ENCODE measurements at places on chromosomes 2 and 18. TPM values are rescaled to one million over a fixed set of nuclear protein-coding genes. Genes with fewer than 3 reads are reported as not detected.

DNA sequence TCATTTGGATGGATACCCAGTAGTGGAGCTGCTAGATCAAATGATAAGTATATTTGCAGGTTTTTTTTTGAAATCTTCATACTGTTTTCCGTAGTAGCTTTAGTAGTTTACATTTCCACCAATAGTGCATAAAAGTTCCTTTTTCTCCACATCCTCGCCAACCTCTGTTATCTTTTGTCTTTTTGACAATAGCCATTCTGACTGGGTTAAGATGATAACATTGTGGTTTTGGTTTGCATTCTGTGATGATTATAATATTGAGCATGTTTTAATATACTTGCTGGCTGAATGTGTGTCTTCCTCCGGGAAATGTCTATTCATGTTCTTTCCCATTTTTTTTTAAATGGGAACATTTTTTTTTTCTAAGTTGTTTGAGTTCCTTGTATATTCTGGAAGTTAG, 260.0 kb downstream of the GULP1 start:
- H3K27ac ChIP-seq: no peak overlapping the region
- H3K4me3 ChIP-seq: no peak overlapping the region
- H3K4me1 ChIP-seq: no peaks in the 10 kb centered on the region
- H3K36me3 ChIP-seq: no peaks in the 10 kb centered on the region
- no peaks in the 10 kb centered on the region for H3K27me3 ChIP-seq

- H3K36me3 ChIP-seq: no peaks in the 10 kb centered on the region
- H3K27me3 ChIP-seq: no peaks in the 10 kb centered on the region
- no peak for DNase-seq
- H3K27ac ChIP-seq: no peak overlapping the region
These were observed 488.9 kb upstream of the SOX11 start for GRCh38 chr2:5203134-5203755.

- H3K36me3 ChIP-seq: no peaks in the 10 kb centered on the region
- peaks cover 14% of the 10 kb centered on the region for H3K4me1 ChIP-seq
- no peak overlapping the region for H3K27ac ChIP-seq
- no peak for DNase-seq
- no peaks in the 10 kb centered on the region for H3K27me3 ChIP-seq
These were observed 90.1 kb downstream of the NFATC1 start for GRCh38 chr18:79485788-79486355.

- peaks cover 47% of the 10 kb centered on the region for H3K4me1 ChIP-seq
- H3K36me3 ChIP-seq: no peaks in the 10 kb centered on the region
- H3K27ac ChIP-seq: peak overlapping the region; percentile 92
- H3K27me3 ChIP-seq: no peaks in the 10 kb centered on the region
- peak overlapping the region; percentile 29 for H3K4me3 ChIP-seq
These were observed 15.6 kb upstream of the KLF11 start for GRCh38 chr2:10027660-10028330.

DNA sequence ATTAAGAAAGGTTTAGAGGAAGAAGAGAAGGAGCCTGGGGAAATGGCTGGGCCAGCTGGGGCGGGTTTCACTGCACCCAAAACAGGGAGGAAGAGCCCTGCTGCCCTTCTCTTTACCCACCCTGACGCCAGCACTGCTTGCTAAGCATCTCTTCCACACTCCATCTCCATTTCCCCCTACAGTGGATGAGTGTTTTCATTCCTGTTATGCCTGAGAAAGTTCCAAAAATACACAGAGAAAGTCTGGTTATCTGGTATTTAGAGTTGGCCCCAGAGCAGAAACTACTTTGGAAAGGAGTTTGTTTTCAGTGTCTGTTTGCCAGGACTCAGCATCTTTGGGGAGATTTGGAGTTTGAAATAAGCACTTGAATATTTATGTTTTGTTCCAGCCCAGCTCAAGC, 451.0 kb downstream of the SLC4A3 start:
- H3K4me1 ChIP-seq: no peaks in the 10 kb centered on the region
- no peak overlapping the region for H3K4me3 ChIP-seq
- H3K27ac ChIP-seq: no peak overlapping the region

DNA sequence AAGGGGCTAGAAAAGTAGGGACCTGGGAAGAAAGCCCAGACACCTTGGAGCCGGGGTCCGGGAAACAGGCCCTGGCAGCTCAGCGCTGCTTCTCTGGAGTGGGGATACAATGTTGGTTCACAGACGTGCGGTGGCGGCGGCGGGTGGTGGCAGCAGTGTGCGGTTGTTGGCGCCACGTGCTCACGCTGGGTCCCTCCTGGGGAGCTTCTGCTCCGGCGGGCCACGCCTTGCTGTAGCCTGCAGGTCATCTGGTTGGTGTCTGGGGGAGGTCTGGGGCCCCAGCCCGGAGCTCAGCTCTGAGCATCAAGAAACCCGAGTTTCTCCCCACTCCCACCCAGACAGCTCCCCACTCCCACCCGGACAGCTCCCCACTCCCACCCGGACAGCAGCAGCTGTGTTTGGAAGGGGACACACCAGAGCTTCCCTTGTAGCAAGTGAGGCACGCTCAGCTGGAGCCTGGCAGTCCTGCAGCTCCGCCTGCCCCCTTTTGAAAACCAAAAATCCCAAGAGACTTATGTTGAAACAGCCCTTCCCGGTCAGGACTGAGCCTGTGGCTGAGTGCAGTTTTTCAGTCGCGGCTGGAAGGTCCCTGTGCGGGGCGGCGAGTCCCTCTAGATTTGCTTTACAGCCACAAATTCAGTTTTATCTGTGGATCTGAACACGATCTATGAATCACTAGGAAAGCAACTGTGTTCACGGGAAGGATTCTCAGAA, 46.9 kb downstream of the NFATC1 start:
- H3K27me3 ChIP-seq: no peaks in the 10 kb centered on the region
- H3K4me1 ChIP-seq: peaks cover 29% of the 10 kb centered on the region
- no peak overlapping the region for H3K27ac ChIP-seq
- H3K4me3 ChIP-seq: peak overlapping the region; percentile 70

DNA sequence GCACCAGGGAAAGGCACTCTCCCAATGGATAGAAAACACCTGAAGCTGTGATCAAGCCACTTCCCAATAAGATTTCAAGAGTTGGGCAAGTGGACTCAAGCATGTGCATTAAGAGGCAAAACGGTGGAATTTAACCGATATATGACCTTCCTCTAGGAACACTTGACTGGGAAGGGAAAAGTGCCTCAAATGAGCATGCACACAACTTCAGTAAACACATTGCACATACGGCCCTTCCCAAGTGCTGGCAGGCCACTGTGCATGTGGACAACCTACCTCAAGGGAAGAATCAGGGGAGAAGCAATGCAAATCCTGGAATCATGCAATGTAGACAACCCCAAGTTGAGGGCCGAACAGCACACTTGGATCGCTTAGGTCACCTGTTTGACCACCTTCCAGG, 23.9 kb upstream of the SH3RF3 start:
- H3K27ac ChIP-seq: no peak overlapping the region
- no peak for DNase-seq

- H3K4me1 ChIP-seq: no peaks in the 10 kb centered on the region
- DNase-seq: no peak
- no peak overlapping the region for H3K4me3 ChIP-seq
- peaks cover 33% of the 10 kb centered on the region for H3K27me3 ChIP-seq
- no peak overlapping the region for H3K27ac ChIP-seq
These were observed 10.5 kb upstream of the DSG2 start for GRCh38 chr18:31487246-31488015.

- no peak overlapping the region for H3K27ac ChIP-seq
- H3K4me3 ChIP-seq: no peak overlapping the region
- no peaks in the 10 kb centered on the region for H3K27me3 ChIP-seq
- DNase-seq: no peak
These were observed 57.1 kb upstream of the GPR45 start for GRCh38 chr2:105184420-105184819.

DNA sequence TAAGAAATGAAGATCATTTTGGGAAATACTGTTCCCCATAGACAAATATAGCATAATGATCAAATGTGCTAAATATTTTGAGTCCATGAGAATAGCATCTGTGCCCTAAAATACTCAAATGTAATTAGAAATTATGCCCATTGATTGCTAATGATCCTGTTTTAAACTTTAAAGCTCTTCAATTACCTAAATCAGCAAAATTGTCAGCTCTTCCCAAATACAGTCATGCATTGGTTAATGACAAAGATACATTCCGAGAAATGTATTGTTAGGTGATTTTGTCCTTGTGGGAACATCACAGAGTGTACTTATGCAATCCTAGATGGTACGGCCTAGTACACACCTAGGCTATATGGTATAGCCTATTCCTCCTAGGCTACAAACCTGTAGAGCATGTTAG, 89.7 kb downstream of the NEB start:
- H3K27me3 ChIP-seq: no peaks in the 10 kb centered on the region
- H3K36me3 ChIP-seq: peaks cover 13% of the 10 kb centered on the region
- no peaks in the 10 kb centered on the region for H3K4me1 ChIP-seq

- no peaks in the 10 kb centered on the region for H3K4me1 ChIP-seq
- DNase-seq: no peak
- no peaks in the 10 kb centered on the region for H3K36me3 ChIP-seq
These were observed 101.3 kb downstream of the CLIP4 start for GRCh38 chr2:29216609-29216909.

DNA sequence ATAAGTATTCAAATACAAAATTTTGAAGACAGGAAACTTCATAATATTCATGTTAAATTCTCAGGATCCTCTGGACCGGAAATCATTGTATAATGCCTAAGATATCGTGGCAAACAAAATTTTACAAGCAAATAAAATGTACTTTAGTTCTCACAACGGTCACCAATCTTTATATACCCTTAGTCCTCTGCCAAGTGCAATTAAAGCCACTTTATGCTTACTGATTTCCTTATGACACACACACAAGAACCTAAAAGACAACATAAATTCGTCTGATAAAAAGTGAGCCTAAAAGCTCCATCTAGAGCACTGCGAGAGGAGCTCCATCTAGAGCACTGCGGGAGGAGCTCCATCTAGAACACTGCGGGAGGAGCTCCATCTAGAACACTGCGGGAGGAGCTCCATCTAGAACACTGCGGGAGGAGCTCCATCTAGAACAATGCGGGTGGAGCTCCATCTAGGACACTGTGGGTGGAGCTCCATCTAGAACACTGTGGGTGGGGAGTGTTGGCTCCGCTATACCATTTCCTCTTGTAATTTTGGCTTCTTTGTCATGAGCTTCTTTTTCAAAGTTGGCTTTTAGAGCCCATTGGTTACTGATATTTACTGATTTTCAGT, 15.9 kb downstream of the ATP8B1 start:
- no peak overlapping the region for H3K27ac ChIP-seq
- DNase-seq: no peak
- peaks cover 22% of the 10 kb centered on the region for H3K36me3 ChIP-seq
- no peaks in the 10 kb centered on the region for H3K4me1 ChIP-seq
- no peak overlapping the region for H3K4me3 ChIP-seq

DNA sequence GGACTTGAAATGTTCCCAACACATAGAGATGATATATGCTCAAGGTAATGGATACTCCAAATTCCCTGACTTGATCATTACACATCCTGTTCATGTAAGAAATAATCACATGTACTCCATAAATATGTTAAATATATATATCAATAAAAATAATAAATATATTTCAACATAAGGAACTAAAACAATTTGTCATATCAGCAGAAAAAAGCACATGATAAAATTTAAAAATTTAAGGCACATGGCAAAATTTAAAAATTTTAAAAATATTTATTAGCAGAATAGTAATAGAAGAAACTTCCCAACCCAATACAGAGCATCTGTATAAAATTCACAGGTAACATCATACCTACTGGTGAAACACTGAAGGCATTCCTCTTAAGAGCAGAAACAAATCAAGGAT, 109.6 kb upstream of the KYNU start:
- H3K4me3 ChIP-seq: no peak overlapping the region
- no peak overlapping the region for H3K27ac ChIP-seq
- no peak for DNase-seq
- H3K27me3 ChIP-seq: no peaks in the 10 kb centered on the region

DNA sequence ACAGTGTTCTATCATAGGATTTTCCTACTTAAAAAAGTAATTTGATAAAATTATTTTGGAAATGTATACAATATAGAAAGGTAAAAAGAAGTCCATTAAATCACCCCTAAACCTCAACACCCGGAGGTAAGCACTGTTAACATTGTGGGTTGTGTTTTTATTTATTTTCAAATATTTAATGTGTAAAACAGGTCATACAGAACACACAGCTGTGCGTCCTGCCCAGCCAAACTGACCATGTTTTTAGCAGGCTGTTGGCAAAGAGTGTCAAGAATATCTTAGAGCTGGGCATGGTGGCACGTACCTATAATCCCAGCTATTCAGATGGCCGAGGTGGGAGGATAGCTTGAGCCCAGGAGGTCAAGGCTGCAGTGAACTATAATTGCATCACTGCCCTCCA, 78.8 kb upstream of the ZNF532 start:
- peaks cover 12% of the 10 kb centered on the region for H3K4me1 ChIP-seq
- no peak overlapping the region for H3K27ac ChIP-seq
- no peak for DNase-seq
- no peaks in the 10 kb centered on the region for H3K27me3 ChIP-seq
- H3K36me3 ChIP-seq: no peaks in the 10 kb centered on the region

GRCh38 chr2:180012523-180012922, 5.4 kb upstream of the CWC22 start:
- no peaks in the 10 kb centered on the region for H3K36me3 ChIP-seq
- no peak overlapping the region for H3K4me3 ChIP-seq
- H3K27me3 ChIP-seq: peaks cover 17% of the 10 kb centered on the region
- no peak for DNase-seq

GRCh38 chr2:108293850-108294249, 5.2 kb downstream of the SULT1C2 start:
- no peaks in the 10 kb centered on the region for H3K4me1 ChIP-seq
- H3K27me3 ChIP-seq: no peaks in the 10 kb centered on the region
- no peaks in the 10 kb centered on the region for H3K36me3 ChIP-seq
- H3K27ac ChIP-seq: no peak overlapping the region

DNA sequence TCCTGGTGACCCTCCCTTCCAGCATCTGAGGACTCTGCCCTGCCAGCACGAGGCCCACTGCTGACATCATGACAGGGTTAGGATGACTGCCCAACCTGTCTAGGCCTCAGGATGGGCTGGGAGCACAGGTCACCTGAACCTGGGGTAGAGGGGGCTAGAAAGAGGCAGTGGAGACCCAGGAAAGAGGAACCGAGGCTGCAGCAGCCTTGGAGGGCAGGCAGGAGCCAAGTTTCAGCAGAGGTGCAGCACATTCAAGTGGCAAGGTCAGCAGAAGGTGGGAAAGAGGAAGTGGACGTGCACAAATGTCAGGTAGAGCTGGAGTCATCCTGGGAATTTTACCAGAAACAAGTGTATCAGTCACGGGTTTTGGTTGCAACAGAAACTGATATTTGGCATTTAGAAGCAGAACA, 13.6 kb upstream of the RAB10 start:
- no peaks in the 10 kb centered on the region for H3K36me3 ChIP-seq
- H3K4me3 ChIP-seq: no peak overlapping the region
- no peaks in the 10 kb centered on the region for H3K27me3 ChIP-seq
- no peak for DNase-seq
- peak overlapping the region; percentile 89 for H3K27ac ChIP-seq
- no peaks in the 10 kb centered on the region for H3K4me1 ChIP-seq

- no peak for DNase-seq
- no peaks in the 10 kb centered on the region for H3K4me1 ChIP-seq
- no peaks in the 10 kb centered on the region for H3K36me3 ChIP-seq
- no peaks in the 10 kb centered on the region for H3K27me3 ChIP-seq
These were observed 210.9 kb downstream of the L3MBTL4 start for GRCh38 chr18:6203791-6204190.

Gene POTEJ
- polyA plus RNA-seq: not detected

Gene NYAP2
- not detected for polyA plus RNA-seq

Gene UGT1A1
- polyA plus RNA-seq: not detected

Gene RBM43
- polyA plus RNA-seq: 3.0 TPM

Gene APOB
- not detected for polyA plus RNA-seq

Gene FBXO41
- 1.1 TPM for polyA plus RNA-seq

Gene GPAT2
- polyA plus RNA-seq: 28.4 TPM
